ENCODE measurements at places on chromosomes 12 and 14.
A peak's percentile ranks its signal among the peaks of the same experiment; 100 is the strongest.

DNA sequence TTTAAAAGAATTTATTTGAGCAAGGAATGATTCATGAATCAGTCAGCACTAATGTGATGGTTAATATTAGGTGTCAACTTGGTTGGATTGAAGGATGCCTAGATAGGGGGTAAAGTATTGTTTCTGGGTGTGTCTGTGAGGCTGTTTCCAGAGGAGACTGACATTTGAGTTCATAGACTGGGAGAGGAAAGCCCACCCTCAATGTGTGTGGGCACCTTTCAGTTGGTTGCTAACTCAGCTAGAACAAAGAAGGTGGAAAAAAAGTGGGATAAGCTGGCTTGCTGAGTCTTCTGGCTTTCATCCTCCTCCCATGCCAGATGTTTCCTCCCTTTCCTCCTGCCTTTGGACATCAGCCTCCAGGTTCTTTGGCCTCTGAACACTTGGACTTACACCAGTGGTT is 47.2 kb downstream of the TESPA1 start:
- DNase-seq: no peak

DNA sequence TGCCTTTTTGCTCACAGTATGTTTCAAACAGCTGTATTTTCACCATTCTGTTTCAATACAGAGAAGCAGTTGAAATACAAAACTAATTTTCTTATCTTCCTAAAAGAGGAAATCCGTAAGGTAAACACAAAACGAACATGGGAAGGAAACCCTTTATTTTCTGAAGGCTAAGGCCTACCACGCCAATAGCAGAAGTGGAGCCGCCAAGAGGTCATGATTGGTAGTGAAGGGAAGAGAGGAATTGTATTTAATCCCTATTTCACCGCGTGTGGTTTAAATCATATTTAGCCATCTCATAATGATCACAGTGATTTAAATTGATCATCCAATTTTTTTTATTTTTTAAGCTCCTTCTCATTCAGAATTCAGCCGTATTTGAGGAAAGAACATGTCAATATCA is 398.2 kb downstream of the PRKD1 start:
- no peak for DNase-seq

DNA sequence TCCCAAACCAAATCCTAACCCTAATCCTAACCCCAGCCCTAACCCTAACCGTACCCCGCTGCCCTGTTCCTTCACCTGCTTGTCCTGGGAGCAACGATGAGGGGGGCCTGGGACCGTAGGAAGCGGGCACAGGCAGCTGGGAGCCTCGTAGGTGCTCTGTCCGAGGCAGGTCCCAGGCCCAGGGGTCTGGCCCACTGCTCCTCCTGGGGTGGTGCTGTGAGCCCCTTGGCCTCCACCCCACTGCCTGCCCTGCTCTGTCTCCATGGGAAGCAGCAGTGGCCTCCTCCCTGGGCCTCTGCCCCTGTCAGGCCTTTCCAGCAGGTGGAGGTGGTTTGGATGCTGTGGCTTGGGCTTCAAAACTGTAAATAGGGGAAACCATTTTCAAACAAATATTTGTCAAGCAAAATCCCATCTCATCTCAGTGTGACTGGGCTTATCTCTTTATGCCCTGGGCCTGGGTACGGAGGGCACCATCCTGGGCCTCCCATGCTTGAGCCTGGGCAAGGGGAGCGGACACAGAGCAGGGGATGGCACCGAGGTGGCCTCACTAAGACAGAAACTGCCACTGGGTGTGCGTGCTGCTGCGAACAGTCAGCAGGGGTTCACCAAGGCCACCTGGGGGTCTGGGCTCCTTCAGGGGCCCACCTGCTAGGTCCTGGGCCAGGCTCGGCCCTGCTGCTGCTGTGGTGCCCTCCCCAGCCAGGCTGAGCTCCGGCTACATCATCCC is 3.7 kb upstream of the BEGAIN start:
- DNase-seq: no peak

GRCh38 chr12:52244615-52244994 is 11.6 kb downstream of the KRT7 start:
- DNase-seq: no peak

DNA sequence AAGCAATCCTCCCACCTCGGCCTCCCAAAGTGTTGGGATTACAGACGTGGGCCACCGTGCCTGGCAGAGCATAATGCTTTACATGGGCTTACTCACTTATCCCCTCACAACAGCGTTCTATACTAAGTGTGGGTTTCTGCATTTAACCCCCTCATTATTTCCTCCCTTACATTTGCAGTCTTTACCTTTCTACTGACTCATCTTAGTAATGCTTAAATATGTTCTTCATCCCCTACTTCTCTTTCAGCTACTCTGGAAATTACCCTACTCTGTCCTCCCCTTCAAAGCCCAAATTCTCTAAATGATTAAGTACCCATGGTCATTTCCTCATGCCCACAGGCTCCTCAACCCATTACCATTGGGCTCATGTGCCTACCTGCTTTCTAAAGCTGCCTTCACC is 40.7 kb downstream of the NKX2-1 start:
- DNase-seq: no peak

GRCh38 chr14:89493877-89494634 is 77.0 kb upstream of the FOXN3 start:
- DNase-seq: no peak

DNA sequence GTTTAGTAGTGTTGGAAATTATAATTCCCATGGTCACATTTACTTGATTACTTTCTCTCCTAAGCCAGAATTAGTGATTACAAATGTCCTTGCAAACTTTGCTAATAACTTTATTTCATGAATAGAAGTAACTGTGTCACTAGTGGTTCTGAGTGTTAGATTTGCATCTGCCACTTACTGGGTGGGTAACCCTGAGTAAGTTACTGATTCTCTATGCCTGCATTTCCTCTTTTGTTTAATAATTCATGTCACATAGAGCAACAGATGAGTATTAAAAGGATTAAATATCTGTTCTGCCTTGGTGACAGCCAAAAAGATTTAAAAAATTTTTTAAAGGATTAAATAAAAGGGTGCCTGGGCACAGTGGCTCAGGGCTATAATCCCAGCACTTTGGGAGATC is 78.6 kb downstream of the BHLHE41 start:
- no peak for DNase-seq

GRCh38 chr14:24964048-24964447 is 85.9 kb downstream of the STXBP6 start:
- no peak for DNase-seq

DNA sequence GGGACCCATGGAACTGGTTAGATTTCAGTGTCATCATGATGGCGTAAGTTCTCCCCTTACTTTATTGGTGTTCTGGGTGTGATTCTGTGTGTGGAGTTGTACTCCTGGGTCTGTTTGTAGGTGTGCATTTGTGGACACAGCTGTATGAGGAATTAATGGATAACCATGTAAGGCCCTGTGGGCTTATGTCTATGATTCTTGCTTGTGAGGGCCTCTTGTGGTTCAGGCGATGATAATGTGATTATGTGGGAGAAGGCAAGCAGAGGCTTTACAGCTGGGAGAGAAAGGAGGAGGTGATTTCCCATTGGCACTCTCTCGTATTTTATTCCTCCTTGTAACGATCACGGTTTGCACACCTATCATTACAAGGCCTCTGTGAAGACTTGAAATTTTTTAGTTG is 96.1 kb downstream of the SCN8A start:
- DNase-seq: no peak

DNA sequence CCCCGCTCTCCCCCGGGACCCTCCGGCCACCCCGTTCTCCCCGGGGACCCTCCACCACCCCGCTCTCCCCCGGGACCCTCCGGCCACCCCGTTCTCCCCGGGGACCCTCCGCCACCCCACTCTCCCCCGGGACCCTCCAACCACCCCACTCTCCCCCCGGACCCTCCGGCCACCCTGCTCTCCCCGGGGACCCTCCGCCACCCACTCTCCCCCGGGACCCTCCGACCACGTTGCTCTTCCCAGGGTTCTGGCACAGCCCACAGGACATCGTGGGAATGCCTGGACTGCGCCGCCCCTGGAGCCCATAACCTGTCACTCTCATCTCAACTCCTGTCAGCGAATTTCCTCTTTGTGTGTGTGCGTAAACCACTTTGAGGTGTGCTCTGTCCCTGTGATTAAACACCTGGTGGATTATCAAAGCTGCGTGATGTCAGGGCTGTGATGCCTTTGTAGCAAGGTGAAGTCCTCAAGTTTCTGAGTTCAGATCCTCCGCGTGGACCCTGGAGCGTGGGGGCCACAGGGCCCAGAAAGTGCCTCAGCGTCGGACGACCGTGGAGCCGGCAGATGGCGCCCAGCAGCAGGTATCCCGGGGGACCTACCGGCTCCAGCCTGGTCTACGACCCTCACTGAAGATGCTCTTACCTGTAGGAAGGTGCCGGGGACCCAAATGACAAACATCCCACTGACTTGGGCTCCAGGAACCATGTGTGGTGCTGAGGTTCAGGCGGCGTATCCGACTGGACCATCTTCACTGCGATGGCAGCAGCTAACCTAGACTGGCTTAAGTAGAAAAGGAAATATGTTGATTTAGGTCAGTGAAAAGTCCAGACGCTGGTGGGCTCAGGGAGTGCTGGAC is 63.2 kb upstream of the GALNT9 start:
- no peak for DNase-seq

- DNase-seq: no peak
These were observed 21.0 kb upstream of the P2RX7 start for GRCh38 chr12:121111684-121112083.

DNA sequence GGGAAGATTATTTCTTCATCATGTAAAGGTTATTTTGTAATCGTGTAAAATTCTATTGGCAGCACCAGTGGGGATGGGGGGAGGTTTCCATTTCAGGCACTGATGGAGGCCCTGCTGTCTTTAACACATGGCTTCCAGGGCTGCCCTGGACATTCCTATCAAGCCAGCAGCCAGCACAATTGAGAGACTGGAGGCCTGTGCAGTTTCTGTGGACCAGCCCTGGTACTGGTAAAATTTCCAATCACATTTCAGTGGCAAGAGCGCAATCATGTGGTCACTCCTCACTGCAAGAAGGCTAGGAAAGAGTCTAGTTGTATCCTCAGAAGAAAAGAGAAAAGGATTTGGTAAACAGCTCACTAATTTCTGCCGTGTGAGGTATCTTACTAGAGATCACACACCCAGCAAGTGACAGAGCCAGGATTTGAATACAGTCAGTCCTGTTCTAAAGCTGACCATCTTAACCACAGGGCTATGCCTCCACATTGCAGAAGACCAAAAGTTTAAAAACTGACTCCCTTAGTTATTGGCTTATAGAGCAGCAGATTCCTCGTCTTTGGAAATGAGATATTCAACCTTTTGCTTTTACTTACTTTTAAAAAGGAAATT is 179.4 kb upstream of the ARHGAP5 start:
- no peak for DNase-seq

DNA sequence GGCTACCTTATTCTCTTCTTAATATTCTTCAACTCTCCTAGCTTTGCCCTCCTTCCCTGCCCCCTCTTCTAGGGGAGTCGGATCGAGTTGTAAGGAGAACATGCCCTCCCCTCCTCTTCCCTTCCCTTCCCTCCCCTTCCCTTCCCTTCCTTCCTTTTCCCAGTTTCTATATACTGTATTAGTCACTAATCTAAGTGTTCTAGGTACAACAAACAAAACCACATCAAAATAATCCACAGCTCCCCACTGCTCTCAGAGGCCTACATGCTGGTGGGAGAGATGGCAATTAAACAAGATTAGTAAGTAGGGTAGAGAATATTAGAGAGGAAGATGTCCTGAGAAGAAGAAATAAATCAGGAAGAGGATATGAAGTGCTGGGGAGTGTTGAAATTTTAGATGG is 119.9 kb upstream of the PZP start:
- no peak for DNase-seq

GRCh38 chr14:57009585-57010515 is 199.6 kb upstream of the OTX2 start:
- no peak for DNase-seq

DNA sequence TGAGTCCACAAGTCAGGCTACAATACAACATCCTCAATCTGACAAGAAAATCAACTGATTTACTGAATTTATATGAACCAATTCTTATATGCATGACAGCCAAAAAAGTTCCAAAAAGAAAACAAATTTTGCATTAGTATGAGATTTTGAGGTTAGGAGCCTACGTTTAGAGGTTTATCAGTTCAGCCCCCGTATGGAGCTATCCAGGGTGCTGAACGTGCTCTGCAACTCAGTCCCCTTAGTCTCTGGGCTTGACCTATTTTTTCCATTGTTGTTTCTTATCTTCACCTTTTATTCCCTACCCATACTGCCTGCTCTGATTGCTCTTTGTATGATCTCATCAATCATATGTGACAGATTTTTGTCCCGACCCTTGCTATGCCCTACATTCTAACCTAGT is 693.0 kb downstream of the NRXN3 start:
- peak; percentile 36 for DNase-seq

- no peak for DNase-seq
These were observed 18.6 kb downstream of the TSPAN8 start for GRCh38 chr12:71139153-71139735.

- no peak for DNase-seq
These were observed 2.2 kb upstream of the PTGDR start for GRCh38 chr14:52265253-52265652.

DNA sequence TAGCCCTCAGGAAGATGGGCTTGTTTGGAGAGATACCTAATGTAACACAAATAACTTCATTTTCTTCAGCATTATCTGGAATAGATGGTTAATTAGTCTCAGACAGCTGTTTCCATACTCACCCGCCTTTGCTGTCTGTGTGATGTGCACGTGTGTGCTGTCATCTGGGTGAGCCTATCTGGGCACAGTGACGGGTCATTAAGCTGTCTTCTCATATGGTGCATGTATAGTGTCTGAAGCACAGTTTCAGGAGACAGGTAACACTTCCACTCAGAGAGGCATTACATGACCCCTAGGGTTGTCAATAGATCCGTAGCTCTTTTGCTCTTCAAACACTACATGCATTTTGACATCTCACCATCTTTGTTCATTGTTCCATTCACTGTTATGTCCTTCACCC is 493.3 kb downstream of the APAF1 start:
- DNase-seq: no peak

GRCh38 chr12:124884587-124885438 is 21.1 kb upstream of the SCARB1 start:
- no peak for DNase-seq

- DNase-seq: no peak
These were observed 1.7 kb upstream of the HOXC9 start for GRCh38 chr12:53998110-53998899.

- DNase-seq: no peak
These were observed 96.9 kb downstream of the HELB start for GRCh38 chr12:66398931-66399910.

DNA sequence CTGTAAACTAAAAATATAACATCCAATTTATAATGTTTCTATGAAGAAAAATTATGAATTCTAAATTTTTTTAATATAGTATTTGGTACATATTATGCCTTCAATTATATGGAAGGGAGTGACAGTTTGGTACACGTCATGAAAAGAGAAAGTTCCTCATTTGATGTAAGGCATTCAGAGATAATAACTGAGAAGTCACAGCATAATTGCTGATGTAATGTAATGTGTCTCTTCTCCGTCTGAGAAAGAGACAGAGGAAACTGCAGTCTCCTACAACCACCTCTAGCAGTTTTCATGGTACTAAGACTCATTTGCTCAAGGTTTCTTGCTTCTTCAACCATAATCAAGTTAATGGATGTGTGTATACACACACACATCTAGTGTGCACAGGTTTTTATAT is 2.3 kb upstream of the CD69 start:
- DNase-seq: no peak

GRCh38 chr14:92726135-92726932 is 22.1 kb downstream of the LGMN start:
- peak; percentile 89 for DNase-seq
